Activated CD8-positive, alpha-beta memory T cell treated with anti-CD3 and anti-CD28 coated beads, Interleukin-2, amount 50 U/mL, for 4 hours (primary cell): ENCODE measurements at places on chromosomes 7 and 10.

DNA sequence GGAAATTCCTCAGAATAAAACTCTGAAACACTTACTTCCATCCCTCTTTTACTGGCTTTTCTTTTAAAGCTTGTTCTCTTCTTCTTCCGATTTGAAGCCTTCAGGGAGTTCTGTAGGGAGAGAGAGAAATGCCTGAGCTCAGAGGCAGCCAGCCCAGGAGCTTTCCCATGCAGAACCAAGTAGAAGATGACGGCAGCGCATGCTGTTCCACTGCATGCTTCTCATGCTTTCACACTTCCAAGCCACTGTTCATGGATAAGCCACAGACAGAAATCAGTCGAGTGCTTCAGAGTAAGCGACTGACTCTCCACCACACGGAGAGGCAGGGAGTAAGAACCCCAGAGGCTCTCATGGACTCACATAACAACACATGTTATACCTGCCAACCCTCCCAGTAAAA lies 237.3 kb downstream of the DGKI start:
- no peak for DNase-seq

DNA sequence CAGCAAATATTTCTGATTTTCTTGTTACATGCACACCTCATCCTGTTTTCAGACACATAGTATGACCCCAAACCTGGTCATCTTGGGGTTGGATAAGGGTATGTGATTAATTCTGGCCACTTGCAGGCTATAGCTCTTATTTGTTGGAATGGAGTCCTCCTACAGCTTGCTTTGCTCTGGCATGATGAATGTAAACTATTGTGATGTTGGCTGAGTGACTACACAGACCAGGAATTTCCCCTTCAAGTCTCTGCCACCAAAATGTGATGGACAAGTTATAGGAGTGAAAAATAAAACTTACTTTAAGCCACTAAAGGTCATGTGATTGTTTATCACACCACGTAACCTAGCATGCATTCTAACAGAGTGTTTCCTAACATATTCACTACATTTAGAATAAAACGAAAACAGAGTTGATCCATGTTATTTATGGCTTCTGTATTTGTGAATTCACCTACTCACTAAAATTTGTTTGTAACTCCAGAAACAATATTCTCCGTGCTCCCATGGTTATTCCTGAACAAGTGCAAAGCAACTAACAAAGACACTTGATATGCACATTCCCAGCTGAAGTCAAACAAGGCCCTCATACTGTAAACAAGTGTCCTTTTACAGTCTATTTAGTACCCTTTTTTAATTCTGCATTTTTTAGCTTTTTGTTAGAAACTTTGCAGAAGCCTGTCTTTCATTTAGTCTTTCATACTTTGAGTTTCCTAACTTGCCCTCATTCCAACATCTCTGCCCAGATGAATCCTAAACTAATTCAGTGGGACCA lies 599.2 kb upstream of the PCDH15 start:
- DNase-seq = no peak

GRCh38 chr10:34305189-34305588 lies 509.9 kb downstream of the PARD3 start:
- no peak for DNase-seq

- DNase-seq = no peak
Observed at GRCh38 chr10:87827681-87828080, 9.7 kb upstream of the ATAD1 start.

DNA sequence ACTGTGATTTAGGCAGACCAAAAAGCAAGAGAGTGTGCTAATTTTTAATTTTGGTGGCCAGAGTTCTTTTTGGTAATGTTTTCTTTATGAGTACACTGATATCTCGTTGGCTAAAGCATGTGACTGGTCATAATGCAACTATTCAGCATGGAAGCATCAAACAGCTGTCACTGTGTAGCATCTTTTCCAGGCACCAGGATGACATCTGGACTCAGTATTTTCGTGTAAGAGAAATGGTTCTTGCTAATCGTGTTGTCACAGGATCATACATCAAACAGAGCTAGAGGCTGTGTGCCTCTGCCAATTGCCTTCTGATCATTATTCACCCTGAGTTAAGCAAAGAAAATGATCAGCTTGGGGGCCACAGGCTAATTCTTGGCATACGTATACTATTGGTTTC lies 118.9 kb downstream of the SND1 start:
- DNase-seq = no peak

DNA sequence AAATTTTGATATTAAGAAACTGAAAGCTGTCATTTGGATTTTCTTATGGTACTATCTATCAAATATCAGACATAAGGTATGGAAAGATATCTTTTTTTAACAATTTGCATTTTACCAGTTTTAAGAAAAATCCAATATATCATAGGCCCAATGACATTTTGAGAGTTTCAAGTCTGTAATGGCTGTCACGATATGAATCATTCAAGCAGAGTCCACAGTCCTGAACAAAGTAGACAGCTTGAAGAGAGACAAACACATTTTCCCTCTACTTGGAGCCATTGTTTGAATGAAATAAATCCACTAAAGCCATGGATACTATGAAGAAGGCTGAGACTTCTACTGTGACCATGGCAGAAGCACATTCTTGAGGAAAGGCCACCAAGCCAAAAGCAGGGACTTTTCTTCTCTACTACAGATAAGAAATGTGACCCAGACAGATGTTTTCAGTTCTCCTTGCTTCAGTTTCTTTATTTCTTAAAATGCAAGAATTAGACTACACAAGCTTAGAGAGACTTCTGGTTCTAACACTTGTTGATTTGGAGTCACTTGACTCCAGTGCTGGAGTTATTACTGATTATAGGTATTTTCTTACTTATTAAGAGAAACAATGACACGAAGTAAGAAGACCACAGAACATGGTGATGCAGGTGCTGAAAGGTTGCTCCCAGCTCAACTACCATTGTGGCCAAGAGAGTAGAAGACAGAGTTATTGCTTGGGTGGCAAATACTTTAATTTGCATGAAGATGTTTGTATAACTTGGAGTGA lies 429.1 kb downstream of the KIF20B start:
- no peak for DNase-seq

- no peak for DNase-seq
Observed at GRCh38 chr7:151011097-151011409, 13.2 kb downstream of the ATG9B start.

DNA sequence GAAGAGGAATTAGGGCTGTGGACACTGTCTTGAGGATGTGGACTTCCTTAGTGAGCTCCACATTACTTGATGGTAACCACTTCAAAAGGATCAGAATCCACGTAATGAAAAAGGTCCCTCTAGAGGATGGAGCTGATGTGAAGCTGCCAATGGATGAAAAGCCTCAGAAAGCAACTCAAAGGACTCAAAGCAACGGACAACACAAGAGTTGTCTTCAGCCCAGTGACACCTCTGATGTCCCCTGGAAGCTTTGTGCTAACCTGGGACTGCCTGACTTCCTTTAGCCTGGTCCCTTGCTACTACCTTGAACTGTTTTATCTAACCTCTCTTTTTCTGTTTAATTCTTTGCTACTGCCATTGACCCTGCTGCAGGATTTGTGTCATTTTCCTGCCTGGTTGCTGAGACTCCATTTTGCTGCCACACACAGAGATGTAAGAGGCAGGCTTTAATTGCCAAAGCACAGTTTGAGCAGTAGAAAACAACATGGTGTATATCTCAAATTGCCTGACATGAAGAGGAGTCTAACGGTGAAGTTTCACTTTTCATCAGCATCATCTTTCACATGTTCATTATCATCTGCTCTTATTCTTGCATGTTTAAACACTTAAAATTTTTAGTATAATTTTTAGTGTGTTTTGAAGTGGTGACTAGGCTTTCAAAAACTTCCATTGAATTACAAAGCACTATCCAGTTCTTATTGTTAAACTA lies 11.1 kb upstream of the SGCE start:
- DNase-seq = no peak

DNA sequence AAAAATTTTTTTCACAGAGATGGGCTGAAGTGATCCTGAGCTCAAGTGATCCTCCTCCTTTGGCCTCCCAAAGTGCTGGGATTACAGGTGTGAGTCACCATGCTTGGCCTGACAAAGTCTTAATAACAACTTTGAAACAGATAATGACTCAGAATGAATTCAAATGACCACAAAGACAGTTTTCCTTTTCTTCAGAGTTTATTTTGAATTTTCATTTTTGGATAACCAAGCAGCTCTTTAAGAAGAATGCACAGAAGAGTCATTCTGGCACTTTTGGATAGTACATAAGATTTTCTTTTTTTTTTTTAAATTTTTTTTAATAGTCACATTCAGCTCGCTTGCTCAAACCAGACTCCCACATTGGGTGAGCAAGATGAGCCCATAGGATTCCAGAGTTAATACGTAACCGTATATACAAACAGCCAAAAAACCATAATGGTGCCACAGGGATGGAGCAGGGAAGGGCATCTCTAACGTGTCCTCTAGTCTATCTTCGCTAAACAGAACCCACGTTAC lies 43.0 kb upstream of the NMT2 start:
- DNase-seq = no peak

- DNase-seq = no peak
Observed at GRCh38 chr10:69410487-69410886, 6.2 kb downstream of the TACR2 start.

- DNase-seq = no peak
Observed at GRCh38 chr10:86950349-86950748, 7.1 kb downstream of the MMRN2 start.

GRCh38 chr10:29918623-29919400 lies 140.6 kb downstream of the JCAD start:
- DNase-seq = no peak

- no peak for DNase-seq
Observed at GRCh38 chr10:22832851-22833250, 95.0 kb upstream of the ARMC3 start.

GRCh38 chr10:130740915-130741750 lies 570.4 kb downstream of the TCERG1L start:
- DNase-seq = no peak

GRCh38 chr7:52684388-52684787 lies 351.0 kb upstream of the POM121L12 start:
- DNase-seq = no peak

DNA sequence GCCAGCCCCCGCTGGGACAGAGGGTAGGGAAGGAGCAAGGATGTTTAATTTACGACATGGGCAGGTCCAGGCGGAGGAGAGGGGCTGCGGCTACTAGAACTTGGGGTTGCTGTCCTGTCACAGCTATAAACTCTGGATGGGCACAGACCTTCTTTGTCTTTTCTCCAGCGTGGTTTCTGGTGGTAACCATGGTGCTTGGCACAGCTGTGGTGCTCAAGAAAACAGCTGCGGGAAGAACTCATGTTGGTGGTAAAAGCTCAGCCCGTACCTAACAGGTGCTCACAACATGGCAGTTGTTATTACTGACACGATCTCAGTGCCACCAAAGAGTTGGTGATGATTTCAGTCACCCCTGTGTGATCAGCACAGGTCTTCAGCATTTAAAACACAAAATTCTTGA lies 13.8 kb downstream of the BAIAP2L1 start:
- no peak for DNase-seq

GRCh38 chr7:134813663-134814396 lies 34.4 kb downstream of the CALD1 start:
- no peak for DNase-seq

GRCh38 chr10:234708-235406 lies 99.6 kb downstream of the ZMYND11 start:
- no peak for DNase-seq

DNA sequence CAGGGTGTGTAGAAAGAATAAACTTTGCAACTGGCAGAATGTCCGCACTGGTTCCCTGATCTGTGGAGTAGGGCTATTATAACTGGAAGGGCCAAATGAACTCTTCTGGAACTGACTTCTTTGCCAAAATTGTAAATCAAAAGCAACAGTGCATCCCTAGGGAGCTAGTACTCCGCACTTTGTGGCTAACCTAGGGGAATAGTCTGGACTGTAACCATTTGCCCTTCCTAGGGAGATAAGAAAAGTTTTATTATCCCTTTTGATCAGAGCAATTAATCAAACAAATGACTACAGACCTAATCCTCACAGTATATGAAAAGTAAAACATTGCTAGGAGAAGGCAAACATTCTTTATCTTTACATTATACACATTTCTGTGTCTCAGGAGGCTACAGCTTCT lies 45.5 kb upstream of the STEAP1B start:
- DNase-seq = no peak

DNA sequence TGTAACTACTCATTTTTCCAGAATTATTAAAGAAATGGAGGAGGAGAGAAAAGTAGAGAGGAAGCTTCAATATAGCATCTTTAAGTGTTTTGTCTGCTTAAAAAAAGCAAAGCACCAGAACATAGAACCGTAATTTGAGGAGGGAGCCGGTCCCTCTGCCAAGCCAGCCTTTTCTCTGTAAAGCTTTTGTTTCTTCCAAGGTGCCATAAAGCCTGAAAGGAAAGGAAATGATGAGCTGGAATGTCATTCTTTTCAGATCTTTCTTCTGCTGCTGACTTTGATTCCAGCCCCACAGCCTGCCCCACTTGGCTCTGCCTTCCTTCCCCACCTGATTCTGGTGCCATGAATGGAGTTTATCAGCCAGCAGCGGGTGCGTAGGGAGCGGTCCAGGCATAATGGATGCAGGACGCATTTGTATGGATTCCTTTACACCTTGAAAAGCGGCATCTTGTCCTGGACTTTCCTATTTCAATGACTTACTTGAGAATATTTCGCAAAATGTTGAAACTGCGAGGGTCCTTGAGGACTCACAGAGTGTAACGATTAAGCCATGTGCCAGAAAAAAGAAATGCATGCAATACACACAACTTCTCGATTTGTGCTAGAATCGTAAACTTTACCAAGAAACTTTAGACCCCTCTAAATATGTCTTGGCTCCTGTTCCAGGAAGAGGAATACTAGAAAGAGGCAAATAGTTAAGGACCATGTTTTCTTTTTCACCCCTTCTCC lies 569.5 kb upstream of the MGMT start:
- DNase-seq = no peak

DNA sequence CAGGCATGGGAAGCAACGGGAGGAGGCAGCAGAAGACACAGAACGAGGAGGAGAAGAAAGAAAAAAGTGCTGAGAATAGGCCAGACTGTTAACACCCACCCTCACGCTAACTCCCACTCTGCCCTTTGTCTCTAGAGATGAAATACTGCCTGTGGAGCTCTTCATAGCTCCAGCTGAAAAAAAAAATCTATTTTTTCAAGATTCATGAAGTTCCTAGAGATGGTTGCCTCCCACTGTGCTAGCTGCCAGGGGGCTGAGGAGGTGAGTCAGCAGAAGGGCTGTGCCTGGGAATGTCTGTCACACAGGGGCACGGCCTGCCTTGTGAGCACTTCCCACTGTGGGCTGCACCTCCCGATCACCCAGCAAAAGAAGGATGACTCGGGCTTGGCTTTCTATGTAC lies 144.5 kb downstream of the RNF216 start:
- no peak for DNase-seq

DNA sequence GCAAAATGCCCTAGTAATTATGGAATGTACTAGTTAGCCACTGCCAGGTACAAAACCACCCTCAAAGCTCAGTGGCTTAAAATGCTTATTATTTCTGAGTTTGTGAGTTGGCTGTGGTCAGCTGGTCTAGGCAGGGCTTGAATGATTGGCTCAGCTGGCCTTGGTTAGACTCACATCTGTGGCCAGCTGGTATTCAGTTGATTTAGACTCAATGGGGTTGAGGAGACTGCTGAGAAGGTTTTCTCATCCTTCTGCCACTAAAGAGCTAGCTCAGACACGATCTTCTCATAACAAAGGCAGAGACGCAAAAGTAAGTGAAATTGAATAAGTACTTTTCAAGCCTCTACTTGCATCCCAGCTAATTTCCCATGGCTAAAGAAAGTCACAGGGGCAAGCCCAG lies 57.1 kb upstream of the CYP2C18 start:
- DNase-seq = no peak
